Heart left ventricle (tissue), 16 donors: ENCODE measurements at places on chromosomes 1 and 21. TPM values are rescaled to one million over a fixed set of nuclear protein-coding genes. Genes with fewer than 3 reads are reported as not detected.

Gene RIPPLY3
- not detected for total RNA-seq

Gene CD1E
- 0.25 TPM for total RNA-seq

Gene CTNNBIP1
- total RNA-seq: 40.7 TPM

Gene SPATA46
- total RNA-seq: not detected

Gene APOBEC4
- not detected for total RNA-seq

Gene COL6A2
- total RNA-seq: 185 TPM

Gene SELL
- 10.6 TPM for total RNA-seq

Gene NBPF10
- 0.38 TPM for total RNA-seq

Gene HCRTR1
- total RNA-seq: not detected

Gene CASZ1
- total RNA-seq: 84.9 TPM

Gene DIRAS3
- total RNA-seq: 9.9 TPM

Gene VHLL
- total RNA-seq: not detected

Gene LYPD8
- total RNA-seq: not detected

Gene TMEM82
- total RNA-seq: not detected

Gene FAM76A
- 12.3 TPM for total RNA-seq

Gene CAMK2N1
- 8.6 TPM for total RNA-seq

Gene LCE3B
- total RNA-seq: not detected

Gene EFNA1
- 41.0 TPM for total RNA-seq

Gene LAMC1
- 95.3 TPM for total RNA-seq

Gene LMOD1
- total RNA-seq: 24.9 TPM

Gene CD244
- total RNA-seq: not detected

Gene KRTAP12-4
- not detected for total RNA-seq

Gene ENSA
- total RNA-seq: 163 TPM

Gene KIRREL1
- 8.2 TPM for total RNA-seq

Gene FOXD2
- 0.08 TPM for total RNA-seq

Gene OXCT2
- total RNA-seq: 7.5 TPM

Gene PPOX
- total RNA-seq: 9.7 TPM

Gene PGLYRP3
- total RNA-seq: not detected

Gene CORT
- total RNA-seq: 0.37 TPM

Gene CD1D
- 2.8 TPM for total RNA-seq

Gene SORT1
- 129 TPM for total RNA-seq

Gene BSND
- not detected for total RNA-seq

Gene OR2G6
- not detected for total RNA-seq

Gene TEX35
- total RNA-seq: not detected

Gene P3R3URF
- total RNA-seq: not detected

Gene S100A16
- 44.0 TPM for total RNA-seq

Gene NEGR1
- total RNA-seq: 9.4 TPM

Gene RGS16
- total RNA-seq: 9.3 TPM

Gene VANGL2
- total RNA-seq: 1.7 TPM

Gene INKA2
- 12.4 TPM for total RNA-seq

Gene CFHR5
- total RNA-seq: not detected

Gene FNDC10
- total RNA-seq: 1.9 TPM

Gene C8A
- total RNA-seq: not detected

Gene KRTAP13-2
- not detected for total RNA-seq

Gene IVL
- not detected for total RNA-seq

Gene GIPC2
- total RNA-seq: 1.0 TPM

Gene ETV3L
- not detected for total RNA-seq

Gene WNT3A
- total RNA-seq: not detected

Gene OR2L13
- not detected for total RNA-seq

Gene TFF1
- not detected for total RNA-seq

Gene PDZK1IP1
- not detected for total RNA-seq

Gene CLDN19
- not detected for total RNA-seq

Gene AQP10
- not detected for total RNA-seq

Gene FLG2
- not detected for total RNA-seq

Gene AMY2B
- total RNA-seq: 25.2 TPM

Gene FAM110D
- 4.8 TPM for total RNA-seq

Gene PRRX1
- total RNA-seq: 64.9 TPM
